Gastrocnemius medialis (tissue), 4 donors: ENCODE measurements at places on chromosomes 1 and 21.

DNA sequence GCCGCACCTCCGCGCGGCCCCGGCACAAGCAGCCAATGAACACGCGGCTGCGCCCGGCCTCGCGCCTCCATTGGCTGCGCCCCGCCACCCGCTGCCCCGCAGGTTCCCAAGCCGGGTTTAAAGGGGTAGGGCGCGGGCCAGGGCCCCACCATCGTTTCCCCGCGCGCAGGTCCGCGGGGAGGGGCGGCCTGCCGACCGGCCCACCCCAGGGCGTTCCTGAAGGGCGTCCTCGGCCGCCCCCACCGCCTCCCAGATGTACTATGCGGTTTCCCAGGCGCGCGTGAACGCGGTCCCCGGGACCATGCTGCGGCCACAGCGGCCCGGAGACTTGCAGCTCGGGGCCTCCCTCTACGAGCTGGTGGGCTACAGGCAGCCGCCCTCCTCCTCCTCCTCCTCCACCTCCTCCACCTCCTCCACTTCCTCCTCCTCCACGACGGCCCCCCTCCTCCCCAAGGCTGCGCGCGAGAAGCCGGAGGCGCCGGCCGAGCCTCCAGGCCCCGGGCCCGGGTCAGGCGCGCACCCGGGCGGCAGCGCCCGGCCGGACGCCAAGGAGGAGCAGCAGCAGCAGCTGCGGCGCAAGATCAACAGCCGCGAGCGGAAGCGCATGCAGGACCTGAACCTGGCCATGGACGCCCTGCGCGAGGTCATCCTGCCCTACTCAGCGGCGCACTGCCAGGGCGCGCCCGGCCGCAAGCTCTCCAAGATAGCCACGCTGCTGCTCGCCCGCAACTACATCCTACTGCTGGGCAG, at the start of gene OLIG1:
TSS of gene OLIG1 (plus strand) at position 148 of the 750 bp plus-strand sequence. CDS start at position 254, 106 bp downstream.
- peak within 1 kb of the TSS; percentile 62 for H3K4me3 ChIP-seq
- peak within 1 kb of the TSS; percentile 49 for H3K27ac ChIP-seq
- peaks cover 8% of the 10 kb centered on the region for H3K4me1 ChIP-seq

- peak; percentile 55 for DNase-seq
- no peaks in the 10 kb centered on the region for H3K36me3 ChIP-seq
- H3K4me3 ChIP-seq = no peak overlapping the region
- no peaks in the 10 kb centered on the region for H3K27me3 ChIP-seq
These were observed 106.5 kb downstream of the HLCS start for GRCh38 chr21:36859744-36860501.

DNA sequence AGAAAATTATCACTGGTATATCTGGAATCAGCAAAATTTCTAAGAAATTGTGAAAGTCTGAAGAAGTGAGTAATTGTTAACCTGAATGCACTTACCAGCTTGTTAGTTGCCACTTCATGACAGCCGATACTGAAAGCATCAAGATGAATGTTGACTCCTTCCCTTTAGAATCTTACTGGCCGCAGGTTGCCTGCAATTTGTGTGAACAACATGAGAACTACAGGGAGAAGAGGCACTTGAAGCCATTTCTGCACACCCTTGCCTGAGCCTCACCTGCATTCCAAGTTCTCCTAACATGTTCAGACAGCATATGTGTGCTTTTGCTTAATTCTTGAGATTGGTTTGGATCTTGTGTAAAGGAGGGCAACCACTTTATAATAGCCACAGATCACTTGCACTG, 59.2 kb upstream of the SSX2IP start:
- no peaks in the 10 kb centered on the region for H3K36me3 ChIP-seq
- H3K4me1 ChIP-seq = no peaks in the 10 kb centered on the region
- DNase-seq = no peak

DNA sequence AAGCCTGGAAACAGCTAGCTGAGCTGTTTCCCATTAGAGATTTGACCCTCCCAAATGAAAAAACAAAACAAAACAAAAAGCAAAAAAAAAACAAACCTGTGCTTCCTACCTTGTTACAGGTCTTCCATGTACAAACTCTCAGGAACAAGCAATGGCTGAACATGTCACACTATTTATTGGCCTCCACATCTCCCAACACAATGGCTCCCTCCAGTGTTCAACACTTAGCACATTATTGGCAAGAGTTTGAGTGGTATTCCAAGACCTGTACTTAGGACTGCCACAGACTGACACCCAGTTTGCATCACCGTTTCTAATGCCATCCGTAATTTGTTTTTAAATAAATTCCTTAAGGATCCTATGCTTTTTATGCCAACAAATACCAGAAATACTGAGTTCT, 195.0 kb upstream of the OLFM3 start:
- H3K4me3 ChIP-seq = no peak overlapping the region
- DNase-seq = no peak

DNA sequence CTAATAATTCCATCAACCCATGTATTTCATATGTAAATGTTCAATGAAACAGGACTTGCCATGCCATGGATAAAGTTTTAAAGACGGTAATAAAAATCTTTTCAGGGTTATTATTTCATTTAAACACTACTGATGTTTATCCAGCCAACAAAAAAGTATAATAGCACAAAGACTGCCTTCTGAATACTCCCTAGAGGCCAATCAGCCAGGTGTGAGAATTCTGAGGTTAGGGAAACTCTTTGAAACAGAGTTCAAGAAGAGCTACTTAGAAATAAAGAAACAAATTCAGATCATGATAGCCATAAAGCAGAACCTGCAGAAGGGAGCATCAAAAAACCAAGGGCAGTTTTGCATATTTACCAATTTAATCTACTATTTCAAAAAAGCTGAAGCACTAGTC, 48.7 kb downstream of the AKT3 start:
- DNase-seq = no peak
- H3K4me3 ChIP-seq = no peak overlapping the region
- no peaks in the 10 kb centered on the region for H3K36me3 ChIP-seq
- H3K27me3 ChIP-seq = no peaks in the 10 kb centered on the region

DNA sequence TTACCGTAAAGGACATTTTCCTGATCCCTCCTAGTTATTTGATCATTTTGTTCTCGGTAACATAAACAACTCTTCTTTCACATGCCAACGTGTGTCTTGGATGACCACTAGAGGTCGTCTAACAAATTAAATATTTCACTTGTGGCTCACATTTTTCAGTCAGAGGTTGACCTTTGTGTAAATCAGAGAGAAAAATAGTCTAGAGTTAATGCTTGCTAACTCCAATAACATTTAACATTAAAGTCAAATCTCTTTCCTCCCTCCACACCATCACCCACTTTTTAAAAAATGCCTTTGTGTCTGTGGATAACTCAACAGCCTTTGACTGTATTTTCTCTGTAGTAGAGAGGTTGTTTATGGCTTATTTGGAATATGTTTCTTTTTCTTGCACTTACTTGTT, 220.5 kb upstream of the B3GALT2 start:
- no peaks in the 10 kb centered on the region for H3K36me3 ChIP-seq
- no peak overlapping the region for H3K4me3 ChIP-seq
- H3K27ac ChIP-seq = no peak overlapping the region
- H3K27me3 ChIP-seq = no peaks in the 10 kb centered on the region
- H3K4me1 ChIP-seq = no peaks in the 10 kb centered on the region

- no peaks in the 10 kb centered on the region for H3K4me1 ChIP-seq
- H3K27ac ChIP-seq = no peak overlapping the region
- H3K27me3 ChIP-seq = peaks cover 17% of the 10 kb centered on the region
- no peak for DNase-seq
These were observed 25.9 kb downstream of the RHBG start for GRCh38 chr1:156394835-156395461.

DNA sequence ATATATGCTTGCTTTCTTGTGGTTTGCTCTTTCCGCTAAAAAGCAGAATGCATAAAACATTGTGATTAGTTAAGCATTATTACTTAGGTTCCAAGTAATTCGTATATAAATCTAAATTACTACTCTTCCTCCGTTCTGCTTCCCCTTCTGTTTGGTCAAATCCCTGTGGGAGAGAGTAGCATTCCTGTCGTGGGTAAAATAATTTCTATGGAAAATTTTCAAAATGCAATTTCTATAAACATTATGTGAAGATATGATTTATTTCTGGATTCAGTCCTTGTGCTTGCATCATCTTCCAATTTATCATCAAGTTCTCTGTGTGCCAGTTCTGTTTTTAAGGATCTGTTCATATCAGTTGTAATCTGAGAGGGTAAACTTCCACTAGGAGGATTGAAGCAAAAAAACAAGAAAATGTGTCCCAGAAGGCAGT, 7.2 kb upstream of the WARS2 start:
- H3K27me3 ChIP-seq = no peaks in the 10 kb centered on the region
- H3K4me1 ChIP-seq = peaks cover 9% of the 10 kb centered on the region
- no peak for DNase-seq
- peak overlapping the region; percentile 11 for H3K27ac ChIP-seq

DNA sequence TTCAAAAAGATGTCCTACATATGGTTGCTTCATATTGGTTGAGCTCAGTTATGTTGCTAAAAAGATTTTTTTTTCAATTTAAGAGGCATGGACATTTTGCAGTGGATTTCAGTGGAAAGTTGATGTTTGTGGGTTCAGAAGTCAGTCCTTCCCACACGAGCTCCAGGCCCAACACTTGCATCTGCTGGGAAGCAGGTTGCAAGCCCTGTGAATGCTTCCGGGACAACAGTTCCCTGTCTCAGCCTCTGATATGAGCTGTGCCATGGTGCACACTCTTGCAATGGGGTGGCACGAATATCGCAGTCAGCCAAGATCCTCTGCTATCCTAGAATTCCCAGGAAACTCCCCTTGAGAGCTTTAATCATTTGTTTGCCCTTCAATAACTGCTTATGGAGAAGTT, 30.3 kb upstream of the ABCG1 start:
- H3K36me3 ChIP-seq = no peaks in the 10 kb centered on the region
- peak overlapping the region; percentile 29 for H3K27ac ChIP-seq
- H3K4me3 ChIP-seq = no peak overlapping the region
- DNase-seq = no peak
- H3K27me3 ChIP-seq = no peaks in the 10 kb centered on the region

DNA sequence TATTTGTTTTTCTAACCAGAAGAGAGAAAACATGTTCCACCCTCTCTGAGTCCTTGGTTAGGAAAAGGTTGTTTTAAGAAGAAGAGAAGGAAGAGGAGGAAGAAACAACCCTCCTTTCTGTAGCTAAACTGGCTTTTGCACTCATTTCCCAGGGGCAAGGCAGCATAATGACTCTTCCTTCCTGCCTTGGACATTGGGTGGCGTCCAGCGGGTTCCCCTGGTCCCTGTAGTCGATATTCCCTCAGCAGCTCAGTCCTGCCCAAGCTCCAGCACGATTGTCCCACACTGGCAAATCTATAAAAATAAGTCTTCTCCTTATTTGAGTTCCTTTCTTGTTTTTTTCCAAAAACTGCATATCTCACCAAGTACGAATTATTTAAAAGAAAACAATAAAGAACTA, 81.2 kb downstream of the TEX35 start:
- no peak for DNase-seq
- H3K27me3 ChIP-seq = no peaks in the 10 kb centered on the region
- H3K36me3 ChIP-seq = no peaks in the 10 kb centered on the region
- H3K27ac ChIP-seq = no peak overlapping the region
- H3K4me3 ChIP-seq = no peak overlapping the region
